ENCODE measurements at places on chromosomes 3 and 15.

DNA sequence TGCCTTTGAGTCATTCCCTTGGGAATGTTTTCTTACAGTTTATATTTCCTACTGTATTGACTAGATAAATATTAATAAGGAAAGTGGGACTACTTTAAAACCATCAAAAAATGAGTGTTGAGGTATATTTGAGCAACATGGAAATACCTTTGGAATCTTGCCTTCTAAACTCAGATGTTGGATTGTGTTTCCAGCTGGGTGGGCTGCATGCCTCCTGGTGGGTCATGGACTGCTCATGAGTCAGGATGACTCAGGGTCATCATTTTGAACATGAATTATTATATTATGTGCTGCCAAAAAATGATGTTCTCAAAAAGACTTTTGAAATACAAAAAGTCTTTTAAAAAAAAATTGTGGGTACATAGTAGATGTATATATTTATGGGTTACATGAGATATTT, 41.1 kb upstream of the APH1B start:
- DNase-seq = peak; percentile 79

- DNase-seq = no peak
These were observed 160.2 kb downstream of the FOXP1 start for GRCh38 chr3:71423151-71423906.

DNA sequence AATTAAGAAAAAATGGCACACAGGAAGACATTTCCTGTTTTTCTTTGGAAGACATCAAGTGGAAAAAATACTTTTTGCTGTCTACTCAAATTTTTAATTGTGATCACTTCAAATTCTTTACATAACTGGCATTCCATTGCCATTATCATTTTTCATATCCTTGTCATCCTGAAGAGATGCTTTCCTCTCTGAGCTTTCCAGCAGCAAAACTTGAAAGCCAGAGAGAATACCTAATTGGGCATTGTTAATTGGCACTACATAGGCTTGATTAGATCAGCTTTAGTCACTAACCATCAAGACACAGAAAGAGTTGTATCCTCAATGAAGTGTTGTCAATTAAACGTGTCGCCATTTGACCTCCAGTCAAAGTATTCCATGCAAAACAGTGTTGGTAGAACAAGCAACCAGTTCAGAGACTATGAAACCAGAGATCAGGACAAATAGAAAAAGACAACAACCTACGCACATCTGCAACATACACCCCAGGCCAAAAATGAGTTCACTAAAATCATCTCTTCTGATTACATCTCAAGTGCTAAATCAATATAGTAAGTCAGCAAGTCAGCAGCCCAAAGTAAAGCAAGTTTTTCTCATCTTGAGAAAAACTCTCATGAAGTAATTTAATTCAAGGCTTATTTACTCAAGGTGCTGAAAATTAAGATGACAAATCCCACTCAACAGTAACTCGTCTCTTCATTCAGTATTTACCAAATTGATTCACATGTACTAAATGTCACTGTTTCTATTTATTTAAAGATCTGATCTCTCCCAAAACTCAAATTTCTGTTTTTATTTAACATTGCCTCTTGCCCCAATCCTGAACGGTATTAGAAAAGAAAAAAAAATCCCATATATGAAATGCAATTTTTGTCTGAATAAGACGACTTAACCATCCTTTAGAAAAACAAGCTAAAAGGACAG, 123.0 kb downstream of the SUCLG2 start:
- peak; percentile 26 for DNase-seq

- DNase-seq = peak; percentile 39
These were observed 135.0 kb upstream of the COL8A1 start for GRCh38 chr3:99503350-99503749.

DNA sequence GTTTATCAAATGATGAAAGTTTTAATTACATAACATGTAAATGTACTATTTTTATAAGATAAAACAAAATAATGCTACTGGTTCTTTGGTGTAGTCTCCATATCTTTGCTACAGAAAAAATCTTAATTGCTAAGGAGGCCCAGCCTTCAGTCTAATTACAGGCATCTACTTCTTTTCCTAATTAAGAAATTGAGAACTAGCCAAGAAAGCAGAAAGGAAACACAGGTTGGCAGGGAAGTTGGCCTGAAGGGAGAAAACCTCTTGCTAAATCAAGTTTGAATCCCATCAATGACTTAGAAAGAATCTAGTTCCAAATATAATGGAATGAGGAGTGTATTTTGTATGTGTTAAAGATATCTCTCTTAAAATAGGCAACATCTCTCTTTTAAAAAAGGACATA, 212.4 kb upstream of the ARL6 start:
- DNase-seq = no peak

DNA sequence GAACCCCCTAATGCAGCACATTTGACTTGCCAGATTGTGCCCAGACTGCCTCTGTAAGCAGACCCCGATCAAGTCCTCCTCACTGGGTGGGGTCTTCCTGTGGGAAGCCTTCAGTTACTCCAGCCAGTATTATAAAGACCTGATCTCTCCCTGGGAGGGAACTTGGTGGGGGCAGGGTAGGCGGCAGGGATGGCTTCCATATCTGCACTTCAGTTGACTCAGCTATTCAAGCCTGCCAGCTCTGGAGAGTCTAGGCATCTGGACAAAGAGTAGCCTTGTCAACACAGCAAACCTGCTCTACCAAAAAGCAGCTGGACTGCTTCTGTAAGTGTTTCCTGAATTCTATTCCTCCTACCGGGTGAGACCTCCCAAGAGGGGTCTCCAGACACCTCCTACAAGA, 21.0 kb upstream of the SLC25A38 start:
- DNase-seq = no peak

GRCh38 chr3:161314836-161315395, 56.4 kb downstream of the SPTSSB start:
- no peak for DNase-seq

DNA sequence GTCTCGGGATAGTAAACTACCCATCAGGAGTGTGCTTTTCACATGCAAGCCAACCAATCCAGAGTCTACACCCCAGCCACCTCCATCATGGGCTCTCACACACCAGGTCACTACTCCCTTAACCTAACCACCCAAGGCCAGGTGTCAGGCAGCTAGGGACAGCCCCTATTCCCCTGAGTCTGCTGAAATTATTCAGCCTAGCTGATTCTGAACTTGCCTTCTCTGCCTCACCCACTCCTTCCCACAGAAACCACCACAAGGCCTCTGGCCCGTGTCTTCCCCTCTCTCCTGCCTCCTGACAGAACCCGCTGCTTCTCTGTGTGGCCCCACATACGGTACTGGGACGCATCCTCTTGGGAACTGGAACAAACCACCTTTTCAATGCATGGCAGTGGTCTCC, 82.1 kb downstream of the PCSK6 start:
- DNase-seq = no peak

GRCh38 chr3:76565496-76566210, 474.2 kb upstream of the ROBO2 start:
- no peak for DNase-seq

DNA sequence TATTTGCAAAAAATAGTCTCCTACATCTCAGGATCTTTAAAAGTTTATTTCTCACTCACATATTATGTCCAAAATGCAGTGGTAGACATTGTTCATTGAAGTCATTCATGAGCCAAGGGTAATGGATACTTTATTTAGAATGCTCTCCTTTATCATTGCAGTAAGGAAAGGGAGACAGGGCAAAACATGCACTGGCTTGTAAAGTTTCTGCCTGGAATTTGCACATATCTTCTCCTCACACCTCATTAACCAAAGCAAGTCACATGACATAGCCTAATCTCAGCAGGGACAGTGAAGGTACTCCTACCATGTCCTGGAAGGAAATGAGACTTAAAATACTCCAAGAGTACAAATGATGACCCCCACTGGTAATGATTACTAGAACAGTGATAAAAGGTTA, 333.7 kb upstream of the EPHA3 start:
- DNase-seq = no peak

DNA sequence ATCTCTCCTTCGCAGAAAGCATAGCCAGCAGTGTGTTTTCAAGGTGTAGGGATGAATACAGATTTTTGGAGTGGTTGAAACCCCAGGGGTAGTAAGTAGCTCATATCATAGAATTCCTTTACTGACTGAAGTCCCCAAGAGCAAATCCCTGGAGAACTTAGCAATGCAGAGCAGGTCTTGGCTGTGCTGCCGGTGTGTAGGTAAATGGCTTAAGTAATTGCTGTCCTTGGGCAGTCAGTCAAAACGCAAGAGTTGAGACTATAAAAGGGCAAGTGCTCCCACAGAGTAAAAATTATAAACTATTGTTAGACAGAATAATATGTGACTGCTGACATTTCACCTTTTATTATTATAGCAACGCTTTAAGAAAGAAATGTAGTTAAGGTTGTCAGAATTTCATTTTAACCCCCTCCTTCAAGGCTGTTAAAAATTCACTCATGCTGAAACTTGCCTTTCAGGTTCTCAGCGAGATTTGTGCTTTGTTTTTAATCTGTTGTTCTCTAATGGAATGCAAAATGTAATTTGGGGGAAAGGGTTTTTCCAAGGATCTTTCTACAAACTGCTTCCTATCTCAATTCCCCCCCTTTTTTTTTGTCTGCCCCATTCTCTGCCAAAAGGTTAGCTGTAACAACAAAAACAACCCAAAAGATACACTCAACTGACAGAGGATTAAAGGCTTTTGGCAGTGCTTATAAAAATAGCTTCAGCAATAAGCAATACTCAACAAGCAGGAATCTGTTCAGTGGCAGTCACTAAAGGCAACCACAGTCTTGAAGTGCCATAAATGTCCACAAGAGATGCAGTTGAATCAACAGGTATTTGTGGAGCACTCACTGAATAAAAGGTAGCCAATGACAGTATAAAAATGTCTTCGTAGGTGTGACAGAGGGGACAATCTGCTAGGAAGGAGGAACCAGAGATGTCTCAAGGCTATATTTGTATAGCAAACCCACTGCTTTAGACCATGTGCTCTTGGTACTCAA, 105.3 kb downstream of the THRB start:
- no peak for DNase-seq

- DNase-seq = peak; percentile 40
These were observed 3.6 kb downstream of the HGD start for GRCh38 chr3:120678331-120678947.

DNA sequence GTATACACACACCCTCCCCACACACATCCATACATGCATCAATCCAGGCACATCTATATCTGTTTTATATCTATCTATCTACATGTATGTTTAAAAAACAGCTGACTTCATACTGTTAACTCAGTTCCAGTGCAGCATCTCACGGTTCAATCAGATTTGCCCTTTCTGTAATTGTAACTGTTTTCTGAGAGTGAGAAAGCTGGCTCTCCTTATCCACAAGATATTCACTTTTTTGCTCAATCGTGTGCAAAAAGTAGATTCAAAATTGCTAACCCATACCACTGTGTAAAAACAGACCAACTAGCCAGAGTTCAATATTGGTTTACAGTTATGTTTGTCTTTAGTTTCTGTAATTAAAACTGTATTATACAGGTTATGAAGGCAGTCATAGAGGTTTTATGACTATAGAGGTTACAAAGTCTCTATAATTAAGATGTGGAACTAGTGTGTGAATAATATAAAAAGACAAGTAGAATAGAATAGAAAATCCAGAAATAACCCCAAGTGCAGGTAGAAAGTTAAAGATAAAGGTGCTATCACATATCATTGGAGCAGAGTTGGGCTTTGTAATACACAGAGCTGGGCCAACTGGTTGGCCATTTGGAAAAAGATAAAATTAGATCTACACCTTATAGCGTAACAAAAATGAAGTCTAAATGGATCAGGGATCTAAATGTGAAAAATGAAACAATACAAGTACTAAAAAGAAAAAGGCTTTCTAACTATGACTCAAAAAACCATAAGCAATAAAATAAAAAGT, 20.1 kb upstream of the MCF2L2 start:
- no peak for DNase-seq

DNA sequence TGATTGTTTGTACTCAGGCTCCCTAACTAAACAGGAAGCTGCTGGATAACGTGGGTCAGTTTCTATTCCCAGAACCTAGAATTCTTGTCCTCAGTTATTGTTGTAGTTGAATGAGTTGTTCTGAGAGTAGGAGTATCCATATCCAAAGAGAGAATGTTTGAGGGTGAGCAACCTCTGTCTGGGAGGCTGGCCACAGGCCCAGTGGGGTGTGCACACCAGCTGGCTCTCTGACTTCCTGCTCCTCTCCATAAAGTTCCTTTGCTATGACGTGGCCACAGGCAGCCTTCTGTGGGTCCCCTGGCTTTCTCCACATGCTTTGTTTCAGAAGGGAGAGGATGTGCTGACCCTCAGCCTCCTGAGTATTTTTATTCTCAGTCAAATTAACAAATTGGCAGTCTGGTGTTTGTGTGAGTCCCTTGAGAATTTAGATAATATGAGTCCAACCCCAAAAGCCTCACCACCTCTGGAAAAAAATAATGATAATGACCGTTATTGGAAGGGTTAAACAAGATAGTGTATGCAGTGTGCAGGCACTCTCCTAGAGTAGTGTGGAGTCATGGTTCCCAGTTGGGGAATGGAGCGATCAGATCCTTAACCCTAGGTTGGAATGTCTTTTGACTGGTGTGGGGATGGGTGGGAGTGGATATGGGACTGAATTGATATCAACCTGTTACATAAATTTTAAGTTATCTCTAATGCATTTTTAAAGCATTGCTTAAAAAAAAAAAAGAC, 47.6 kb upstream of the MED12L start:
- peak; percentile 79 for DNase-seq

GRCh38 chr15:41022487-41023090, 69.3 kb downstream of the CHAC1 start:
- peak; percentile 23 for DNase-seq

- DNase-seq = no peak
These were observed 296.1 kb upstream of the RASGRP1 start for GRCh38 chr15:38860674-38861073.

DNA sequence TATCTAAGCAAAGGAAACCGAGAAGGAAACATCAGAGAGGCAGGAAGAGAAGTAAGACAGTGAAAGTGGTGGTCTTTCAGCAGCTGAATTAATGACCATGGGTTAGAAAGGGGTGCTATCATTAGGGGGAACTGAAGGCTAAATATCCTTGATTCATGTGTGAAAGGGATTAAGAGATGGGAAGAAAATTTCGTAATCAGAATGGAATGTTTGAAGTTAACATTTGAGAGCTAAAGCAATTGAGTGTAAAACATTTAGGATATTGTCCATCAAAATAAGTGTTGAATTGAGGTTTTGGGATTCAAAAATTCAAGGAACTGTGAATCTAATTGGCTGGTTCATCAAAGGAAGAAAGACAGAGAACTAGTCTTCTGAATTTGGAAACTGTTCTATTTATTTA, 4.1 kb upstream of the ECT2 start:
- no peak for DNase-seq

DNA sequence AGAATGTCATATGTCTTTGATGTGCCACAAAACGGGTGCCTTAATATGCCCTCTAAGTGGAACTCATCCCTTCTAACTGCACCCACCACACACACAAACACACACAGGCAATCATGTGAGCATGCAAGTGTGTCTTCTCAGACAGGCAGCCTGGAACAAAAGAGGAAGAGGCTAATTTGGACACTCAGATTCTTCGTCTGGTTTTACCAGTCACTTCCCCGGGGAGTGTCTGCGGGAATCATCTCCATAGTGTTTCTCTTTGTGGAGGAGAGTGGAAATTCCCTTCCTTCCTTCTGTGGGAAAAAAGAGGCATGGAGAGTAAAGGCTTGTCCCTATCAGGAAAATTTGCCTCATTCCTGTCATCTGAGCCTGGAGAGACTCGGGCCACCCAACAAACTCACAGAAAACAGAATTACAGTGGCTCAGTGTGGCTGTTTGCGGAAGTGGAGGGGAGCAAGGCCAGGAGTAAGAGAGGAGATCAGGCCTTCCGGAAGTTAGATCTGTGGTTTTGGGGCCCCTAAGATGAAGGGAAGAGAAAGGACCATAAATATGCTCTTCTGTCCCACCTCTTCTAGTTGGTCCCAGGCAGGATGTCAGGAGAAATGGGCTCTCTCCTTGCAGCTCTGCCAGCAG, 212.6 kb upstream of the SEMA6D start:
- DNase-seq = no peak
